Left ventricle myocardium inferior (tissue), 1 donor: ENCODE measurements at places on chromosomes 11 and 22.
A peak's percentile ranks its signal among the peaks of the same experiment; 100 is the strongest.

DNA sequence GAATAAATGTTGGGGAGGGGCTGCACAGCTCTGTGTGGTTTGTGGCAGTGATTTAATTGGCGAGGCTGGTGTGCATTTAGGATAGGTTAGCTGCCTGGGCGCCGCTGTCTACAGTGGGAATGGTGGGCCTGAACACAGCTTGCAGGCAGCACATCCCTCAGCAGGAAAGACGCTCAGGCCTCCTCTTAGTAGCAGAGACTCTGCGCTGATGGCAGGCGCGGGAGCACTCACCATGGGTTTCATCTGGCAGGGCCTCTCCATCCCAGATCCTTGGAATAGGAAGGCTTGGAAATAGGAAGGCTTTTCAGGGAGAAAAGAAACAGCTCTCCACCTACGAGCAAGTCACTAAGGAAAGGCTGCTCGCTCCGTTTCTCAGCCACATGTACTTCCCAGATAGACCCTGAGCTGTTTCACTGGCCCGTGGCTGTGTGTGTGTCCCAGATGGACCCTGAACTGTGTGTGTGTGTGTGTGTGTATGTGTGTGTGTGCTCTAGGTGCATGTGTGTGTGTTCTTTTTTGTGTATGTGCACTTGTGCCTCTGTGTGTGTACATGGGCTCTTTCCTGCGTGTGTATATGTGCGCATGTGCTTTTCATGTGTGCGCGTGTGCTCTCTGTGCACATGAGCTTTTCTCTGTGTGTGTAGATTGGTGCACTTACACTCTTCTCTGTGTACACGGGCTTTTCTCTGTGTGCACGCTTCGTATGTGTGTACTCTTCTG lies 144.0 kb downstream of the TBC1D22A start:
- no peak for DNase-seq

- no peak for DNase-seq
These were observed 26.4 kb downstream of the BMAL1 start for GRCh38 chr11:13303668-13304649.

DNA sequence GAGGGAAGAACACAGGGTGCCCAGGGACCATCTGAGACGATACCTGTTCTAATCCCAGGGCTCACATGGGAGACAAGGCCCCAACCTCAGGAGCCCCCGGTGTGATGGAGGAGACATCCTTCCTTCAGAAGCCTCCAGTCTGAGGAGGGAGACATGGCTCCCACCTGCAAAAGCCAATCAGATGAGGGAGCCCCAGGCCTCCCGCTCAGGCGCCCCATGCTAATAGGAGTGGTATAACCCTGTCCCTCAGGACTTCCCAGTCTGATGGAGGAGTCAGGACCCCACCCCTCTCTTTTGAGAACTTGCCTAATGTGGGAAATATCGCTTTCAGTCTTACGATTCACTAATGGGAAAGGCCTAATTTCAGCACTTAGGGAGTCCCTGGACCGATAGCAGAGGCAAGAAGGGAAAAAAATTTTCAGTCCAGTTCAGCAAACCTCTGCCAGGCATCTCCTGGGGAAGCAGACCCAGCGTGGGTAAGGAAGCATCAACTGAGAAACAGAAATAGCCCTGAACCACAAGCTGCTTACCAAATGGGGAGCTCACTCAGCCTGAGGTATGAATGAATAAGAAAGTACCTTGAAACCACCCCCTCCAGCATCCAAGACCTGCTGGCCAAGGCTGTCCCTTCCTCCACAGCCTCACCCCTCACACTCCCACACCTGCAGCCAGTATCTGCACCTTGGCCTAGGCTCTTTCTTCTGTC lies 5.9 kb downstream of the ARRB1 start:
- no peak for DNase-seq

GRCh38 chr11:133896028-133896427 lies 50.7 kb upstream of the SPATA19 start:
- no peak for DNase-seq

- DNase-seq, result peak; percentile 59
These were observed 65.6 kb downstream of the BTG4 start for GRCh38 chr11:111446404-111447111.

GRCh38 chr11:105032495-105032894 lies 2.4 kb downstream of the CASP1 start:
- DNase-seq, result no peak

- DNase-seq, result no peak
These were observed 615.7 kb downstream of the INSC start for GRCh38 chr11:15730263-15730994.

DNA sequence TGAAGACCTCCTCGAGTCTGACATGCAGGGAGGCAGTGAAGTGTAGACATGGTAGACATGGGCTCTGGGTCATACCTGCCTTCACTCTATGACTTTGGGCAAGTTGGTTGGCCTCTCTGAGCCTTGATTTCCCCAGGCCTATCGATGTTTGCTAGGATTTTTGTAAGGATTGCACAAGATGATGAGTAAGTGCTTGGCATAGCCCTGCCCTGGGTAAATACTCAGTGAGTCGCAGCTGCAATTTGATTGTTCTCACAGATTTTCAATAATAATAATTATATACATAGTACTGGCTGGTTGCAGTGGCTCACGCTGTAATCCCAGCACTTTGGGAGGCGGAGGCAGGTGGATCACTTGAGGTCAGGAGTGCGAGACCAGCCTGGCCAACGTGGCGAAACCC lies 18.1 kb downstream of the MCM5 start:
- no peak for DNase-seq

DNA sequence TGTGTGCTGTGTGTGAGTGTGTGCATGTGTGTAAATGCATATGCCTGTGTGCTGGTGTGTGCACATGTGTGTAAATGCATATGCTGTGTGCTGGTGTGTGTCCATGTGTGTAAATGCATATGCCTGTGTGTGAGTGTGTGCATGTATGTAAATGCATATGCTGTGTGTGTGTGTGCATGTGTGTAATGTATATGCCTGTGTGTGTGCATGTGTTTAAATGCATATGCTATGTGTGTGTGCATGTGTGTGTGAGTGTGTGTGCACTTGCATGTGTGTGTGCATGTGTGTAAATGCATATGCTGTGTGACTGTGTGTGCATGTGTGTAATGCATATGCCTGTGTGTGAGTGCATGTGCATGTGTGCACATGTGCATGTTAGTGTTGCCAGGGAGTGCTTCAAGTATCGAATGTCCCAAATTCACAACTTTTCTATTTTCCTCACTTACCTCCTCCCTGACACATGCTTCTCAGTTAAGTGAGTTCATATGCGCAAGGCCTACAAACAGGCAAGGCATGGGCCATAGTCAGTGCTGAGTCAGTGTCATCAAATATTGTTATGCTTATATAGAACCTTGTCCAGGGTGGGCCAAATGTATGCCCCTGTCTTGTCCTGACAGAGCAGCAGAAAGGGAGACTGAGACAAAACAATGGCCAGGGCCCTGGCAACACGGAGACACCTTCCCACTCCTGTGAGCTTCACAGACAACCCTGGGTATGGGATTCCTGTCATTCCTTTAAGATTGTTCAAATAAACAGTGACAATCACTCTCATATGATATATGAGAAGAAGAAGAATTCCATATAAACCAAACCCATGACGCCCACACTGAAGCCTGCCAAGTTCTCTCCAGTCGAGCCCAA lies 38.6 kb downstream of the GGTLC2 start:
- DNase-seq, result no peak

- no peak for DNase-seq
These were observed 111.8 kb downstream of the SNX19 start for GRCh38 chr11:130804306-130805076.

- DNase-seq, result no peak
These were observed 275.5 kb downstream of the SOX6 start for GRCh38 chr11:16080688-16081381.

DNA sequence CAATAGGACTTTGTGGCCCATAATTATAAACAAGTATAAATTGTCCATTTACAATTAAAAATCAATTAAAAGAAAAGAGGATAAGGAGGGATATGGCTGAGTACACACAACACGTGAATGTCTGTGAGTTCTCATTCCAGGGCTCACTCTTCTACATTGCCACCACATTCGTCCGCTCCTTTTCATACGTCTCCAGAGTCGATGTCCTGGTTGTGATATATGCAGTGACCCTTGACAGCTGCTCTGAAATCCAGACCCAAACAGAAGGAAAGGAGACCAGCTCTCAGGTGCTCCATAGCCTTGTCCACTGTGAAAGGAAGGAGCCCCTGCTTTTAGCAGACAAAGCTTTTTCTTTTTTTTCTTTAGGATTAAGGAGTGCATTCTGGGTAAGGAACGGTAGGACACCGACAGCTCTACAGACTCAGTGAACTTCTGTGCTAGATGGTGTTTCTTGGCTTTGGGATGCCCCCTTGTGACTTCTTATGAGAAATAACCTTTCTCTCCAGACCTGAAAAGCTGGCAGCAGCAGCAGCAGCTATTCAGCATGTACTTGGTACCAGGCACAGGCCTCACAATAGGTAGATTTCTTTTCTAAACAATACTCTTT lies 19.7 kb upstream of the DNAJB13 start:
- DNase-seq, result no peak

DNA sequence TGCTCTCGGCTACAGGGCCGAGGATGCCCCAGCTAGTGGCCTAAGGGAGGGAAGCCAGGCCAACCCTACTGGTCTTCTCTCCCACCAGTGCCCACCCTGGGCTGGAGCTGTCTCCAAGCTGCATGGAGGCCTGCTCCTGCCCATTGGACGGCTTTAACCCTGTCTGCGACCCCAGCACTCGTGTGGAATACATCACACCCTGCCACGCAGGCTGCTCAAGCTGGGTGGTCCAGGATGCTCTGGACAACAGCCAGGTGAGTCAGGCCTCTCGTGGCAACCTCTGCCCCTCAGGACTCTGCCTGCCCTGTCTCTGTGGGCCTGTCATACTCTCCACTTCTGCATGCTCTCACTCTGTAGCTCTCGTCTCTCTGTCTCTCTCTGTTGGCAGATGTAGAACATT lies 44.1 kb upstream of the TPBGL start:
- DNase-seq, result no peak

DNA sequence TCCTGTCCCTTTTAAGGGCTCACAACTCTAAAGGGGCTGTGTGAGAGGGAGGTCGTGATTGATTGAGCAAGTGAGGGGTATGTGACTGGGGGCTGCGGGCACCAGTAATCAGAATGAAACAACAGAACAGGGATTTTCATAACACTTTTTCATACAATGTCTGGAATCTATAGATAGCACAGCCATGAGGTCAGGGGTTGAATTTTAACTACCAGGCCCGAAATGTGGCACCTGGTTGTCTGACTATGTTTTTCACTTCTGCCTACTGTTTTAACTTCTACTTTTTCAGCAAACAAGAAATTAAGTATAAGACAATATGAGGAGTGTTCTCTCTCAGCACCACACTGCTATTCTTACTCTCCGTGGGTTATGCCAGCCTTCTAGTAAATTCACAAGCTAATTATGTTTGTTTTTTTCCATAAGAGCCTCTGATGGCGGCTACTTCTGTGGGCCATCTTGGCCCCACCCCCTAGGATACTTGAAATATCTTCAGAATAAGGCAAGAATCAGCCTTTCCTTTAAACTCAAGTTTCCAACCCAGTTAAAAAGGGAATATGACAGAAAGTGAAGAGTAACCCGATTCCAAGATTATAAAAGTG lies 552.8 kb upstream of the CHORDC1 start:
- no peak for DNase-seq

DNA sequence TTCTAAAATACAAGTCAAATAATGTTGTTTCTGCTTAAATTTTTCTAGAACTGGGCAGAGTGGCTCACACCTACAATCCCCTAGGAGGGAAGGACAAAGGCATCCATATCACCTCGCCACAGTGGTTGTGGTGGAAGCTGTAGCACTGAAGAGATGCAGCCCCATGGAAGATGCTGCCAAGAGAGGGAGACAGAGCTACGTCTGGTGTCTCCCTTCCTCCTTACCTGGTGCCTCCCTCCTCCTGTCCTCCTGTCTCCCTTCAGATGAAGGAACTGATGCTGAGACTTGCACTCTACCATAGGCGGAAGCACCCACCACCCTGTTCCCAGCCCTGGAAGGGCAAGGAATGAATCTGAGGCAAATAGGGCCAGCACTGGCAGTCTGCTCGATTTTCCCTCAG lies 22.3 kb downstream of the MMP27 start:
- DNase-seq, result no peak

GRCh38 chr22:27625769-27626674 lies 175.5 kb downstream of the MN1 start:
- no peak for DNase-seq

GRCh38 chr11:35681163-35681767 lies 18.7 kb downstream of the TRIM44 start:
- DNase-seq, result no peak

DNA sequence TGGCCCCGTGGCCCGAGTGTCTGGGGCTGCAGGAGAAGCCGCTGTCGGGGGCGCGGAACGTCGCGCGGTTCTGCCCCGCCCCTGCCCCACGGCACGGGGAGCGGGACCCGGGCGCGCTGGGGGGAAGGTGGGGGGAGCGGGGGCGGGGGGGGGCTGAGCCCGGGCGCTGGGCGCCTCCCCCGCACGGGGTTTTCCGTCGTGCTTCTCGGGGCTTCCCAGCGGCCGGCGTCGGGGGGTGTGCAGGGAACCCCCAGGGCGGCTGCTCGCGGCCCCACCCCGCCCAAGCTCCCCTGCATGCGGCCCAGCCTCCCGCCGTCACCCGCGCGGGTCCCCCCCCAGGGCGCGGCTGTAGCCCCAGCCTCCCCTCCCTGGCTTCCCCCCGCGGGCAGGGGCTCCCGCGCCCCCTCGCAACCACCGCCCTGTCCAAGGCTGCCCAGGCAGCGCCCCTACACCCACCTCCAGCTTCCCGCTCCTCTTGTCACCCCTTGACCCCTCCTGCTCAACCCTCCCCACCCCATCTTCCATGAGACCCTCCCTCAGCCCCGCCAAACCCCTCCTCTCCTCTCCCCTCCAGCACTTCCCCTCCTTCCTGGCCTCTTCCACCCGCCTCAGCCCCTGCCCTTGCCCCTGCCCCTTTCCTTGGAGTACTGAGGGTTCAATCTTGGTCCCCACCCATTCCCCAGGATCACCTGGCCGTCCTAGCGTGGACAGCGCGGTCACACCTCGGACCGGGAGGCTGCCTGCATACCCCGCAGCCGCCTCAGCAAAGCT lies 1.7 kb downstream of the IL17REL start:
- DNase-seq, result no peak

DNA sequence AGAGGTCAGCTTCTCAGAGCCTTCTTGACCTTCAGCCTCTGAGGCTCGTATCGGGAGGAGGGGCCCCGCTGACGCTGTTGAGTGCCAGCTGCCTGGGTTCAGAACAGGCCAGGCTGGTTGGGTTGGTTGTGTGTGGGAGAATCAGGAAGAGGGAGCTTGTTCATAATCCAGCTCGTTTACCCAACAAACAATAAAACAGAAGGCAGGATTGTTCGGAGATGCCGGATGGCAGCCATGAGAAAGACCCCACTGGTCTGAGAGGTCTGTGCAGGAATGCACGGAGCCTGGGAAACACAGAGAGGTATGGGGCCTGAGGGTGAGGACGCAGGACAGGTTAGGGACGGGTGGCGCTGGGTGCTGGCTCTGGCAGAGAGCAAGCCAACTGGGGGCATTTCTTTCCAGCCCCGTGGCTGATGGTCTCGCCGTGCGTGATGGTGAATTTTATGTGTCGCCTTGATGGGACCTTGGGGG lies 31.6 kb upstream of the SHANK2 start:
- no peak for DNase-seq
